ENCODE measurements at places on chromosomes 5 and 9.

- peak; percentile 50 for DNase-seq
Measured at GRCh38 chr9:109401169-109401989, 80.5 kb upstream of the EPB41L4B start.

DNA sequence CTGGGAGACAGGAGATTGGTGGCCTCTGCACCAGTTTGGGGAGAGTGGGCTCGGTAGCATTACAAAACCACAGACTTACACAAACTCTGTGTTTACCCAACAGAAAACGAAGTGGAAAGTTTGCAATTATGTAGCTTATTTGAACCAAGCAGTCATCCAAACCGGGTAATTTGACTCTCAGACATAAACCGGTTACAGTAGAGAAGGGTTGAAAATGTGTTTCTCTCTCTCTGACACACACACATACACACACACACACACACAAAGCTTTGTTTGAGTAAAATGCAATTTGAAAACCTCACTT, 97.1 kb upstream of the ZNF608 start:
- no peak for DNase-seq

DNA sequence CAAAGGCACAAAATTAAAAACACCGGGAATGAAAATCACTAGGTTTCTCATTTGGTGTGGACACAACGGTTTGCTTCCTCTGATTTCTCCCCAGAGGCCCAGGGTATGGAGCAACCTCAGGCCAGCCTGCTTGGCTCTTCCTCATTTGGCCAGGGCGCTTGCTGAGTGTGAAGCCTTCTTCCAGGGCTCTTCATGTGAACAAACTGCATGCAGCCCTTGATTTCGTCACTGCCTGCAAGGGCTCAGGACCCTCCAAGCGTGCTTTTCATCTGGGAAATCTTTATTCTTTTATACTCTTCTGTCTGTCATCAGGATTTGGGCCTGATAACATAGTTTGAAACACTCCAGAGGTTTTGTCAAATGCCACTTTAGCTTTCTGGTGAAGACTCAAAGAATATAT, 122.6 kb upstream of the KLF4 start:
- DNase-seq, result no peak

- no peak for DNase-seq
Measured at GRCh38 chr9:113514748-113515147, 51.2 kb downstream of the RGS3 start.

GRCh38 chr9:129946246-129946995, 96.6 kb downstream of the FNBP1 start:
- DNase-seq, result no peak

DNA sequence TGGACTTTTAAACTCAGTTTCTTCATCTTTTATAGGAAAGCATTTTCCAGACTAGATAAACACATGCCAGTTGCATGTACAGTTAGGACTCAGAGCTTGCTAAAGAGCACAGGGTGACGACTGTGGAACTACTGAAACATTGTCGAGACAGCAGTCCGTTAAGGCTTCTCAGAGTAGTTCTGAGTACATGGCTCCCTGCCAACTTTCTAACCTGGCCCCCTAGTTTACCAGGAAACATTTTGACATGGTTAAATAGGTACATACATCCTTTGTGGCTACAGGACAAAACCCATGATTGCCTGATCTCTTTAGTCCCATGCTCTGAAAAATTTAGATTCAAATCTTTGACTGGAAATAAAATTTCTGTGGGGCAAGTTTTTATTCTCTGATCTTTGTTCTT, 129.7 kb downstream of the SLF1 start:
- DNase-seq, result no peak

DNA sequence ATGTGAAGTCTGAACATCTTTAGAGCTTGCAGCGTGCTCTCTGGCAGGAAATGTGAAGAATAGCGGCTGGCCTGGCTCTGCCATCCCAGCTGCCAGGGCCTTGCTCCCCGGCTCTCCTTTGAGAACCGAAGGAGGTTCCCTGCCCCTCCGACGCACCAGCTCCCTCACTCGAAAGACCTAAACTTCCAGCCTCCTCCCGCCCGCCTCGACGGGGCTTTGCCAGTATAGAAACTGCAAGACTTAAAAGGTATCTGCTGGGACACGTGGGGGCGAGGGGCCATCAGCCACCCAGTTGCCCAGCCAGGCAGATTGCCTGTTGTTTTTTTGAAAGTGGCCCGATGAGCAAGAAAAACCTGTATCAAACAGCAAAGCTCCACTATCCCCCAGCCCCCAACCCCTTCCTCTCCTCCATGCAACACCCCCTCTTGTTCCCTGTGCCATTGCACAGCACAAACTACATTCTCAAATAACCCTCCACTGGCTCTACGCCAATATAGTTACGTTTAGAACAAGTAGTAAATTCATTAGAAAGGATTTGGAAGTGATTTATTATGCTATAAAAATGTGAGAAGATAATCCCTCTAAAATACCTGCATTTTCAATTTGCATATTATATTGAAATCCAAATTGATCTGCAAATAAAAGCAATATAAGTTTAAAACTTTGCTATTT, 331.9 kb downstream of the MED10 start:
- no peak for DNase-seq

DNA sequence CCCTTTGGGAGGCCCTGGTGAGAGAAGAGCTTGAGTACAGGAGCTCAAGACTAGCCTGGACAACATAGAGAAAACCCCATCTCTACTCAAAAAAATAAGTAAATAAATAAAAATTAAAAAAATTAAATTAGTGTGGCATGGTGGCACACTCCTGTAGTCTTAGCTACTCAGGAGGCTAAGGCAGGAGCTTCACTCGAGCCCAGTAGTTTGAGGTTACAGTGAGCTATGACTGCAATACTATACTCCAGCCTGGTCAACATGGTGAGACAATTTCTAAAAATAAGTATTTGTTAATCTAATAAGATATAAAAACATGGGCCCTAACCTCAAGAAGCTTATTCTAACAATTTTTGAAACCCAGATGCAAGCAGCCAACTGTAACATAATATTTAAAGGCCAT, 7.6 kb downstream of the RNF38 start:
- DNase-seq, result no peak

DNA sequence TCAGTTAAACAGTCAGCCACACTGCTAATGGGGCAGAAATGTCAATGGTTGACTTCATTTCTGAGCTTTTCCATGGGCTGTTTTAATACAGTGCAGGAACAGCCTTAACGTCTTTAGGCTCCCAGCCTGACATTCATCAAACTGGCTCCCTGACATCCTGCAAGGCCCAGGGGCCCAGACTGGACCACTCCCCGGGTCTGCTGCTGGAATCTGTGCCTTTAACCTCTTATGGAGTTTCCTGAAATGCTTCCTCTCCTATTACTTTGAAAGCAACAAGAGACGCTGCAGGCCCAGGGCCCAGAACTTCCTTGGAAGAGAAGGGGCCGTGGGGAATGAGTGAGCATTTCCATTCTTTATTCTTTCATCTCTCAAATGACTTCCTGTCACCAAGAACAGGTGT, 216.8 kb upstream of the PANK3 start:
- no peak for DNase-seq

DNA sequence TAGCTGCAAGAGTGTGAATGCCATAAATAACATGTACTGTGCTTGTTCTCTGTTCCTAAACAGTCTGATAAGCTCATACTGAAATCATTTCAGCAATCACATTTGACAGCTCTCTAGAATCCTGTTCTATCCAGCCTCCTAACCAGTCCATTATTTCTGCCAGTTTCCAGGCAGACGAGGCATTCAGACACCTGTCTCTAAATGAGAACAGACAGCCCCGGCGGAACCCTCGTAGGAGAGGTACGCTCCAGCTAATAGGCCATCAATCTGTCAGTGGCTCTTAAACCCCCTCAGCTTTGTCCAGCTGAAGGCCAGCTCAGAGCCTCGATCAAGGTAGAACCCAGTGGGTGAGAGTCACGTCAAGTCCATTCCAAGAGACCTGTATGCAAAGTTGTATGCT, 272.3 kb downstream of the GLIS3 start:
- DNase-seq, result no peak

- DNase-seq, result peak; percentile 10
Measured at GRCh38 chr5:129904667-129905472, 605 bp downstream of the CHSY3 start.

GRCh38 chr5:88515881-88516819, 247.5 kb upstream of the TMEM161B start:
- DNase-seq, result no peak

- DNase-seq, result peak; percentile 83
Measured at GRCh38 chr5:147454996-147455677, 54.7 kb downstream of the DPYSL3 start.

- DNase-seq, result no peak
Measured at GRCh38 chr5:36772276-36773140, 104.1 kb upstream of the NIPBL start.

DNA sequence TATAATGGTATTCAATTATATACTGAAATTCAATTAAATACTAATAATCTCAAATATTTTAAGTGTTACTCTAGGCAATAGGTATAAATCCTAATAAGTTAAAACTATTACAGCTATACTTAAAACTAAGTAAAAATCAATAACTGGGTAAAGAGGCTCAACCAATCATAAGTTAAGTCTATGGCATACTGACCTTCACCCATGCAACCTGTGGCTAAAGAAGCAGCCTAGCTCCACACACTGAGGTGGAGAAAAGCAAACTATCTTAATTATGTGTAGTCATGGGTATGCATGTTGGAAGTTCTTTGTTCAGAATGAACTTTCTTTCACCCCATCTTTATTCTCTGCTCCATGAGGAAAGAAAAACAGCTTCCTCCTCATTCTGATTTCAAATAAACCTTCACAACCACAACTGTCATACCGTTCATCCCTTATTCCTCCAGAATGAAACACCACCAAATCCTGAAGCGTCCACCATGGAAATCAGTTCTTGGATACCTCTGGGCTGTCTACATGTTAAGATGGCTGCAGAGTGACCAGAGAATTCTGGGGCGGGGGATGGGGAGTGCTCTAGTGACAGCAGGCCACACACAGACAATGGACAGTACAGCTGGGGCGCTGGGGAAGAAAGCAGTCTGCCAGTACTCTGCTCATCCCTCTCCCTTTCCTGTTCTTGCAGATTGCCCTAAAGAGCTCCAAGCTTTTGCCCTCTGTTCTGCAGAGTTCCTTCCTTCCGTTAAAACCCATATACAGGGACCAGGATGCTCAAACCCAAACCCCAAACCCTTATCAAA, 62.3 kb downstream of the RIGI start:
- no peak for DNase-seq

Measured in RPMI7951 (cell line).